ENCODE measurements at places on chromosomes 2 and 18.

GRCh38 chr2:866009-866680 lies 84.5 kb upstream of the SNTG2 start:
- no peak for DNase-seq

- peak; percentile 88 for DNase-seq
Measured at GRCh38 chr2:46481198-46482193, 2.1 kb downstream of the TMEM247 start.

DNA sequence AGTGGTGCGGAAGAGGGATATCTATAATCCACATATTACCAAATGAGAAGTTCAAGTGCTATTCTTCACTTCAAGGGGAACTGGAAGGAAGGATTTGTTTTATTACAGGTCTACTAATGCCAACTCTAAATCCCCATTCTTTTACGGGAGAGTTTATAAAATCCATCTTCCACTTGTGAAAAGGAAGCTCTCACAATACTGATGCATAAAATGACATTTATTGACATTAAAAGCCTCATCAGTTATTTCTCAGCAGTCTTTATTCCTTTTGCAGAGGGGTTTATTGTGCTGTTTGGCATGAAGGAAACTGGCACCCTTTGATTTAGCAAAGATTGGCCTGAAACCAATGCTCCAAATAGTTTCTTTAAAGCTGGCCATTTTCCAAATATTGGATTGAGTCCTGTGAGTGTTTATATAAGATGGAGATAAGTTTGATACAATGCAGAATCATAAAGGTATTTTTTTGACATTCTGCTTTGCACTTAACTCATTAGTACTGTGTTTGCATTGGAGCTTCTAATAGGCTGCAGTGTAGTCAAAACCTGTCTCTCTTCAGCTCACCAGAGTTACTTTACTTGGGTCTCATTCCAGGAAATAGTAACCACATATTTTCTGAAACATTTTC lies 26.6 kb downstream of the LRP1B start:
- no peak for DNase-seq

DNA sequence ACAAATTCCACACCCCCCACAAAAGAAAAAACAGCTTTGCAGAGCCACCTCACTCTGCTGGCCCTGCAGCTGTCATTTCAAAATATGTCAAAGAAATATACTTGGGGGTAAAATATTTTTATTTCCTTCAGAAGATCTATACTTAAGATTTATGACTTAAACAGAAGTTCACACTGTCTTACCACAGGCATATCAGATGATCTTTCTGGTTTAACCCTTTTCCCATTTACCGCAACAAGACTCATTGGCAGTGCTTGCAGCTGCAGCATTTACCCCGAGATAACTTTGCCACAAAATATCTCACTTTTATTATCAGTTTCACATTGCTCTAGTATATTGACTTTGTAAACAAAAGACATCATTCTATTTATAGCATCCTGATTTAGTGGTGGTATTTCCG lies 21.6 kb upstream of the SLC35G4 start:
- DNase-seq = no peak

DNA sequence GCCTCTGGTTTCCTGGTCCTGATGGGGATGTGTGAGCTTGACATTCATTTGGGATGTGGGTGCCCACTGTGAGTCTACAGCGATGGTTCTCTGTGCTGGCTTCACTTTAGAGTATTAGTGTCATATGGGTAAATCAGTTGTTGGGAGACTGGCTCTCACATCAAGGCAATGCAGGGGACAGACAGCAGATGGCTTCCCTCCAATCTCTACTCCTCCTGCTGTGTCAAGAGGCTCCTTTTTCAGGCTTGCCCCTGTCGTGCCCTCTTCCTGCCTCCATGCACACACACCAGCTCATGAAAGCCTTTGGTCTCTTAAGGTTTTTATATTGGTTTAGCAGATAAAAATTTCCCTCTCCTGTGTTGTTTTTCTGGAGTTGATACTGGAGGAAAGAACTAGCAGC lies 315.6 kb downstream of the RDH14 start:
- no peak for DNase-seq

DNA sequence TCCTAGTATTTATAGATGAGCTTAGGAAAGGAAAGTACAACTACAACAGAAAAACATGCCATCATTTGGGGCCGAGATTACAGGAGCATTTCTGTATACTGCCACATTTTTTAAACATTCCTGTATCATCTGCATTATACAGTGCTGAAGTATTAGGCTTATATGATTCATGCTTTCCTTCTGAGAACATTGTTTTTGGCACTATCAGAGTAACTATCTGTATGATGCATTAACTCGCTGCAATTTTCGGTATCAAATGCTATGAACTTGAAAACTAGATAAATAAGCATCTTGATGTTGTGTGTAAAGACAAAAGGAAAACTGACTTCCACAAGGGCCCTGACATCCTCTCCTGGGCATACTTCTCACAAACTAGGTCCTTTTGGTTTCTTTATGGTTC lies 102.0 kb downstream of the RIT2 start:
- DNase-seq = no peak

DNA sequence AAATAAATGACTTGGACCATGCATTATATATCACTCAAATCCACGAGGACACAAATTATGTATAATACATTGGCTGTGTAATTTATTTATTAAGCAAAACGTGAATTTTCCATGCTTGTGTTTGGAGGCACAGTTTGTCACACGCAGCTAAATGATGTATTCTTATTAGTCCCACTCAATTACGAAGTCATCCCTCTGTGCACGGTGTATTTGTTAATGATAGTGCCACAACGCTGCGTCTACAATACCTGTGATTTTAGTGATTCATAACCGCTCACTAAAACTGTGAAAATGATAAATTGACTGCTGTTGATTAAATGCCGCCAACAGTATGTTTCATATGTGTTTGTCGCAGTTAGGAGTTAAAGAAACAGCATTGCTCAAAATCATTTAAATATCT lies 358.3 kb downstream of the ZNF516 start:
- DNase-seq = no peak

DNA sequence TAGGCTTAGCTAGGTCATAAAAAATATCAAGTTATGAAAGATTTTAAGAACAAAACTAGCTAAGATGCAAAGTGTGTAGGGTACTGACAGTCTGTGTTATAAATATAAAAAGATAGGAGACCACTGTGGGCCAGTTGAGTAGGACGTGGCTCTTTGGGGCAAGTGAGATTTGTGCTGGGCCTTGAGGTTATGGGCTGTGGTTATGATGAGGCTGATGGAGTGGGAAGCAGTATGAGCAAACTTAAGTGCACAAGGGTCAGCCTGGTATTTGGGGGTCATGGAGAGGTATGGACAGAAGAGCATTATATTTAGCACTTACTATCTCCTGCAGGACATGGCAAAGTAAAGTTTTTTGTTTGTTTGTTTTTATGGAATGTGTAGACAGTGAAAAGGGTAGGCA lies 70.1 kb downstream of the SETBP1 start:
- DNase-seq = no peak

- peak; percentile 48 for DNase-seq
Measured at GRCh38 chr18:44682201-44682870, 1.6 kb downstream of the SETBP1 start.

DNA sequence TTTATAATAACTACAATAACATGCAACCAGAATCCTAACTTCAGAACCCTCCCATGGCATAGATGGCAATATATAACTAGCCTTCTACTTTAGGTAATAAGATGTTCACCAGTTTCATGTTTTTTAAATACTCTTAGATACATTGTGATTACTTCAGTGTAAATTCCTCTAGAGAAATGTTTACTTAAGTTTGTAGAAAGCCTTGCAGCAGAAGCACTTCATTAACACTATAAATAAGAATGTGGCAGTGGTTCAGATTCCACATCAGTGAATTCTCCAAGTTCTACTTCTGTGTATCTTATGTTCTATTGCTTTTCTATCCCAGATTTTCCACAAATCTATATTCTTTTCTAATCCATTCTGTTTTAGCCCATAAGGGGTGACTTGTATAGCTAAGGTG lies 1.2 kb upstream of the RAD51AP2 start:
- DNase-seq = no peak

DNA sequence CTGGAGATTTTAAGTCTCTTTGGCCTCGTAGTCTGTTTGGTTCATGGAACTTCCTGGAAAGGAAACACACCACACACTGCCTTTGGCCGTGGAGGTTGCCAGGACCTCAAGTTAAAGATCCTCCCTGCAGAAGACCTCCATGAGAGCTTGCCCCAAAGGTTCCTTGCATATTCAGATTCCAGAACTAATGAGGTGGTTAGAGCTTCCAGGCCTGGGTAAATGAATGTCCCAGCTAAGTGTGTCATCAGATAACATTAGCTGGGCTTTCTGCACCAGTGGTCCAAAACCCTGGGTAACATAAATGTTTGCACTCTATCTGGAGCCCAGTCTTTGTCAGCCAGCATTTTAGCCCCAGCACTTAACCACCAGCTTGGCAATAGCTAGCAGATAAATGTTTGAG lies 122.1 kb upstream of the EML6 start:
- DNase-seq = no peak

- peak; percentile 7 for DNase-seq
Measured at GRCh38 chr2:71282493-71282892, 49.1 kb upstream of the ZNF638 start.

DNA sequence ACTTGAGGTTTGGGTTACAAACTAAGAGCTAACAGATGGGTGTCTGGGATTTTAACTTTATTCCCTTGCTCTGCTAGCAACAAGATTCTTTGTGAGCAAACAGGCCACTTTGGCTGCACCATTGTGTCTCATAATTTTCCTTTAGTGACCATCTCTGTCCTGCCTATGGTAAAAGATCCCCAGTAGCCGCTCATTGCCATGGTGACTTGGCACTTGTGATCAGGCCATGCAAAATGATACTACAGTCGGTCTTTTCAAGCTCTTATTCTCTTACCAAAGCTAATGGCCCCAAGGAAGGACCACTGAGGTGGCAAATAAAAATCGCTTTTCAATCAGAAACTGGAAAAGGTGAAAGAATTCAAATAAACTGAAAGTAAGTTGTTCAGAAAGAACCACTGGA lies 836.9 kb downstream of the MBD2 start:
- no peak for DNase-seq

GRCh38 chr2:42761554-42761953 lies 2.4 kb downstream of the OXER1 start:
- no peak for DNase-seq

GRCh38 chr2:103875131-103875530 lies 978.8 kb upstream of the POU3F3 start:
- no peak for DNase-seq

DNA sequence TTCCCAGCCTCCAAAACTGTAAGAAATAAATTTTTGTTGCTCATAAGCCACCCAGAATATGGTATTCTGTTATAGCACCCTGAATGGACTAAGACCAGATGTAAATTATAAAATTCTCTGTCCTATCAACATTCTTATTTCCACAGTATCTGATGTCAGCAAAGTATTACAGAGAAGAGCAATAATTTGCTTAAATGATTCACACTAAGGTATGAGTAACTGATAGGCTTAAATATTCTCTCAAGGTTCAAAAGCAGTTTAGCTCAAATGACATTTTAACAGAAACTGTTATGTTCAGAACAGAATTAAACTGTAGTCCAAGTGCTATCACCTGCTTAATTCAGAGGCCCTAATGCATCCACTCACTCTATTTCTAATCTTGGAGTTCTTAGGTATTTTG lies 12.8 kb downstream of the SESTD1 start:
- DNase-seq = no peak

DNA sequence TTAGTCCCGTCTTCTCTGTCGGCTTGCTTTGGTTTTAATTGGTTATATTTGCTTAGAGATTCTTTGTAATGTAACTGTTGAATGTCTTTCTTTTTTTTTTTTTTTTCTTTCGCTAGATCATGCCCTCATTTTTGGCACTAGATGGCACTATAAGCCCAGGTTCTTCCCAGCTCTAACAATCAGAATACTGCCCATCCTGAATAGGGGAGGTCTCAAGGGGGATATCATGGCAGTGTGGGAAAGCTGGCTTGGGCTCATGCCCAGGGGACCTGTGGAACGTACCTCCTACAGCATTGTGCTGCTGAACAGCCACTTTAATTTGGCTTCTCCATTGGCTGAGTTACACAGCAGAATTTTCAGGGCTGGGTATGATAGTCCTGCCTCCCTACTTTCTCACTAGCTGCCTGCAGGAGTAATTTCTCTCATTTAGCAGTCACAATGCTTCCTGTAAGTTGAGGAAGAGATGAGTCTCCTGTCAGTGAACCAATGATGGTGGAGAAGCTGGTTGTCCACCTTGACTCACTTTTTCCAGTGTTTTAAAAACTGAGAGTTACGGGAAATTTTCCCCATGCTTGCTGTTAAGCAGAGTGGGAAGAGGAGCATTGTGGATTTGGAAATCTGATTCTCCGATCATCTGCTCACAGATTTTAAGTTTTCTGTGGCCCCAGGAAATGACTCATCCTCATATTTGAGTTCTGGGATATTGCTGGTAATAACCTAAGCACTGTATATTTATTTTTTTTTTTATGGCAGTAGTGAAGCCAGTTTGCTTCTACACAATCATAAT lies 47.2 kb downstream of the RAD51AP2 start:
- peak; percentile 58 for DNase-seq

- DNase-seq = no peak
Measured at GRCh38 chr18:56508370-56509036, 129.9 kb downstream of the TXNL1 start.

DNA sequence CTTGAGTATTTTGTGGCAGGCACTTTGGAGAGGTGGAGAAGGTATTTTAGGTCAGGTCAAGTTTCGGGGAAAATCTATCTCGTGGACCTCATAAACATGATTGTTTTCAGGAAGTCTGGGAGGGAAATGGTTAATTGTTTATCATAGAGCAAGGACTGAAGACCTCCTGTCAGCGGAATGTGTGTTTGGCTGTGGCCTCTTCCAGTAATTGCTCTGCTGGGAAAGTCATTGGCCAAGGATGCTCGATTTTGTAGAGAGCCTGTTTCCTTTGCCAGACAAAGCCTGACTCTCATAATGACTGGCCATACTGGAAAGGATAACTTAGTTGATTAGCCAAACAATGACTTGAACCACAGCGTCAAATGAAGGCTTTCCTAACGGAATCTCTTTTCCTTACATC lies 30.0 kb downstream of the IL1R2 start:
- DNase-seq = peak; percentile 41

DNA sequence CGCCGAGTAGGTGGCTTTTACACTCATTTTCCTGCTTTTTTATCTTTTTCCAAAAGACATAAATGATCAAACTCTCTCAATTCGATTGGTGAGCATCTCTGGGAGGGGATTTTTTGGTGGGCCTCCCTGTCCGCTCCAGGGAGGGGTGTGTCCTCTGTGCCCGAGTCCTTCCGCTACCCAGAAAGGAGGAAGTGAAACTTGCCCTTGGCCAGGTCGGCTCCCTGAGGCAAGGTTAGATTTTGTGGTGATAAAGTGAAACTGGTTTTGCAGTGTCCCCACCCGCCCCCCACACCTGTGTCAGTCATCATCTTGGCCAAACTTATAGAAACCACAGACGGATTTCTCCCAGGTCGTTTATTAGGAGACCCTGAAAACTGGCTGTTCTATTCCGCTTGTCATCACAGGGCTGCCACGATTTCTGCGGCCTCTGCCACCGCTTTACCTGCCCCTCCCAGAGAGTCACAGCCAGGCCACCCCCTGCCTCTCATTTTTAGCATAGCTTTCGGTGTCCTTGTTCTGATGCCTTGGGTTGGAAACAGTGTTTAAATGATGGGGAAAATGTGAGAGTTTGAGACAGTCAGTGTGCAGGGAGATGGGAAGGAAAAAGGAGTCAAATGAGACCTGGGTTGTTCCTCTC lies 93.6 kb downstream of the SH3BP4 start:
- no peak for DNase-seq

- no peak for DNase-seq
Measured at GRCh38 chr2:225290757-225291400, 108.6 kb upstream of the NYAP2 start.

All from foreskin fibroblast (primary cell).